Cortex of kidney (tissue), 1 donor: ENCODE measurements at places on chromosomes 4 and X.

DNA sequence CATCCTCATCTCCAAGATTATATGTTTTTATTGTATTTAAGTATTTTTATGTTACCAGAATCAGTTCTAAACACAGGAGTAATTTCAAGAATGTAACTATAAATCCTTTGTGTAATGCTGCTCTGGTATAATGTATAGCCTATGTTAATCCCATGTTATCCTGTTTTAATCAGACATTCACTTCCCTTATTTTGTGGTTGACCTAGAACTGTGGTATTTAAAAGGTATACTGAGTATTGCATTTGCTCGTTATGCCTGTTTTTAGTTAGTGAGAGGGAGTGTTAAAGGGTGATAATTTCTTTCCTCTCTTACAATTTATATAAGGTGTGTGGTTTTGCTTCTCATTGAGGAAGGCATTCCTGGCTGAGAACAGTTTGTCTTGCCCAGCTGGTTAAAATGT is 26.2 kb downstream of the MTM1 start:
- no peak for DNase-seq

DNA sequence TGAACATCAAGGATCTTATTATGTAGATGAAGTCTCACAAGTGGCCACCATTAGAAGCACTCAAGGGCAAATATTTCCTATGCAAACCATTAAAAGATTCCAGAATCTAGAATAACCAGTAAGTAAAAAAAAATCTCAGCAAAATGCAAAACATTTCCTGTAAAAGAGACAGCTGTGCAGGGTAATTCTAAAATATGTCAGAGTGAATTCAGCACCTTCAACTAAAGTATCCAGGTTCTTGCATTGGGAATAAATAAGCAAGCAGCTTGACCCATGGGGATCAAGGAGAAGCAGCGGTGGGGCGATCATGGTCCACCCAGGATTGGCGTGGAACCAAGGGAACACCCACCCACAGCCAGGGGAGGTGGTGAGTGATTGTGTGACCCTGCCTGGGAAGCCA is 2188.9 kb downstream of the PCDH7 start:
- DNase-seq: no peak

DNA sequence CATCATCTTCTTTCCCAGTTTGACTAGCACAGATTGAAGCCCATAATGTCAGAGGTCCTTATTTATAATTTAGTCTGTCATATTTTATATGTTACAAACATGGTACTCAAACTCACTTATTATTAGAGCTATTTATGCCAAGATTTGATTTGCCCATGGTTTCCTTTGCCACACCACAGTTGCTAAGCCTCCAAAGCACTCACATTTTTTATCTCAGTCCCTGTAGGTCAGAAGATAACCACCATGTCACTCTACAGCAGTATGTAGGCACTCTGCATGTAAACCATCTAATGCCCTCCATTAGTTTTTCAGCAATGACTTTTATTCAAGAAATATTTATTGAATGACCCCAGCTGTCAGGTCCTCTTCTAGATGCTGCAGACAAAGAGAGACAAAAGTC is 6.7 kb downstream of the STATH start:
- DNase-seq: no peak

DNA sequence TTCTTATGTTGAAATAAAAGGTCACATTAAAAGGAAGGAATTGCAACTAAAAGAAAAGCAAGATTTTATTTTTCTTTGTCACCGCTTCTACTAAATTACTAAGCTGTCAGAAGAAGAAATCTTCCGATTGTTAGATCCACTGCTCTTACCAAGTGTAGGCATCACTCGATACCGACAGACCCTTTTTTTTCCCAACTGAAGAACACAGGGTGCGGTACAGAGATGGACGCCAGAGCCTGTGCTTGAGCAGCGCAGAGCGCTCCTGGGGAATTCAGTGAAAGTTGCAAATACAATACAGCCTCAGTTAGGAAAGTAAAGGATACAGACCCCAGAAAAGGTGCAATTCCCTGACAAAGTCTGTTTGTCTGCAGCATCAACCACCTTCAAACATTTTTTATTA is 94.9 kb upstream of the WDR17 start:
- no peak for DNase-seq

- no peak for DNase-seq
These were observed 35.9 kb downstream of the HHIP start for GRCh38 chr4:144681806-144682205.

DNA sequence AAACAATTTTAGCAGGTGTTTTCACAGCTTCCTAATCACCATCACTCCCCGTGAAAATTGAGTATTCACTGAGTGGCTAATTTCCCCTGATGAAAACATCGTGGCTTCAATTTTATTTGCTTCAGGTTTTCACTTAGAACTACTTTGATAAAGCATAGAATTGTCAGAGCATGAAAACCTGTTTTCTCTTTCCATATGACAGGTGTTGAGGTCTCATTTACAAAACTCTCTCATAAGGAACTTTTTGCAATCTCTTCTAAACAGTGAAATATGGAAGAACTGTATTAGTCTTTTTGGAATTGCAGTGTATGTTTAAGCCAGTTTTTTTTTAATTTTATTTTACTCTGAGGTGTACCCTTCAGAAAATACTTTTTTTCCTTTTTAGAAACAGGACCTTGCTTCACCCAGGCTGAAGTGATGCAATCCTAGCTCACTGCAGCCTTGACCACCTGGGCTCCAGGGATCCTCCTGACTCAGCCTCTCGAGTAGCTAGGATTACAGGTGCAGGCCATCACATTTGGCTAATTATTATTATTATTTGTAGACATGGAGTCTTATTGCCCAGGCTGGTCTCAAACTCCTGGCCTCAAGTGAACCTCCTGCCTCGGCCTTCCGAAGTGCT is 111.2 kb upstream of the RAPGEF2 start:
- no peak for DNase-seq

DNA sequence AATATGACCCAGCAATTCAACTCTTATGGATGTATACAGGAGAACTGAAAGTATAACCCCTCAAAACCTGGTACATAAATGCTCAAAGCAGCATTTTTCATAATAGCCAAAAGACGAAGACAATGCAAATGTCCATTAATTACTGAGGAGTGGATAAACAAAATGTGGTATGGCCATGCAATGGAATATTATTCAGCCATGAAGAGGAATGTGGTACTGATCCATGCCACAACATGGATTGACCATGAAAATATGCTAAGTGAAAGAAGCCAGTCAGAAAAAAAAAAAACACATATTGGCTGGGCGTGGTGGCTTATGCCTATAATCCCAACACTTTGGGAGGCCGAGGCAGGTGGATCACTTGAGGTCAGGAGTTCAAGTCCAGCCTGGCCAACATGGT is 74.5 kb upstream of the PLS3 start:
- no peak for DNase-seq

GRCh38 chrX:24245202-24245601 is 68.7 kb downstream of the SUPT20HL2 start:
- DNase-seq: no peak

- no peak for DNase-seq
These were observed 10.4 kb downstream of the MED28 start for GRCh38 chr4:17624821-17625220.

GRCh38 chr4:5237086-5237660 is 185.9 kb downstream of the STK32B start:
- no peak for DNase-seq

- no peak for DNase-seq
These were observed 52.5 kb downstream of the LINC00632 start for GRCh38 chrX:140762061-140762460.

GRCh38 chrX:112867570-112867969 is 26.9 kb upstream of the AMOT start:
- no peak for DNase-seq

DNA sequence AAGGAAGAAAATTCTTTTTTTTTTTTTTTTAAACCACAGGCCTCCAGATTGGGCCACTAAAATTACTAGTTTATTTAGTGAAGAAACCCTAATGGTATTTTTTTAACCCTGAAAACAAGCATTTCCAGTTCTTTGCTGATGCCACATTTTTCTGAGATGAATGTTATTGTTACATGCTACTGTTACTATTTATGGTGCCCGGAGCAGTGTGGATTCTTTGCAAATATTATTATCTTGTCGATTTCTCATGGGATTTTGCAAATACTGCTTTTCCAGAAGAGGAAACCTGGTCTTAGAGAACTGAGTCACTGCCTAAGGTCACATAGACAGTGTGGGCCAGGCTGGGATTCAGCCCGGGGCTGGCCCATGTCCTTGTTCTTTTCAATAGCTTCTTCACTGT is 8.7 kb upstream of the ALAS2 start:
- DNase-seq: no peak

DNA sequence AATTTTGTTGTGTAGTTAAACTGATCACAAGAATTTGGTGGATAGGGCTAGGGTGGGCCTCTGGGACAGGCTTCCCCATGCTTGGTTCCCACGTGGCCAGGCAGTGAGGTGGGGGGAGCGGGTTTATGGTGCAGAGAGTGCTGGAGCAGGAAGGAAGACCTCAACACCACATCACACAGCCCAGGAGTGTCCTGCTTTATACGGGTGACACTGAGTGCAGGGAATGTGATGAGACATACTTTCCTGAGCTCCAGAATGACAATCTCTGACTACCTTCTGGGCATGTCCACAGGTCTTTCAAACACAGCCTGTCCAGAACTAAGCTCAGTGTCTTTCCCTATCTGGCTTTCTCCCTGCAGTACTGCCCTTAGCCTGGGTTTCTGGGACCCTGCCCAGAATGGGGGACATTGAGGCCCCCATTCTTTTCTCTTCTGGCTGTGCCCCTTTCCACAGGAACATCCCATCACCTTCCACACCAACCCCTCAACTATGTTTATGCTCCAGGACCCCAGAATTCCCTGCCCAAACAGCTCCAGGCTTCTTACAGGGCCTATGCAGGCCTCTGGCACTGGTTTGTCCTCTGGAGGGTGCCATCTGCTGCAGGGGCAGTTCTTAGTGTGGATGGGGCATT is 36.5 kb upstream of the RASL11B start:
- no peak for DNase-seq

DNA sequence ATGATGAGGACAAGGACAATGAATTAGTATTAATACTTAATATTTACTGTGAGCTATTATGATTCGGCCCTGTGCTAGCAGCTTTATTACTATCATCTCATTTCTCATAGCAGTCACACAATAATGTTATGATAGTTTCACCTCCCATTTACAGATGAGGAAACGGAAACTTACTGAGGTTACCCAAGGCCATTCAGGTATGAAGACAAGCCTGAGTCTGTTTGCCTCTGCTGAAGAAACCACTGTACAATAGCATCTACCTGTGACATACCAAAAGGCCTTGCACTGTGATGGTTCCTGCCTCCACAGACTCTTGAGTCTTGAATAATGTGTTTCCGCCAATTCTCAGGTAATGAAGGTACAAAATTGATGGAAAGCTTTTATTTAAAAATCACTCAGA is 248.5 kb downstream of the NPFFR2 start:
- no peak for DNase-seq

DNA sequence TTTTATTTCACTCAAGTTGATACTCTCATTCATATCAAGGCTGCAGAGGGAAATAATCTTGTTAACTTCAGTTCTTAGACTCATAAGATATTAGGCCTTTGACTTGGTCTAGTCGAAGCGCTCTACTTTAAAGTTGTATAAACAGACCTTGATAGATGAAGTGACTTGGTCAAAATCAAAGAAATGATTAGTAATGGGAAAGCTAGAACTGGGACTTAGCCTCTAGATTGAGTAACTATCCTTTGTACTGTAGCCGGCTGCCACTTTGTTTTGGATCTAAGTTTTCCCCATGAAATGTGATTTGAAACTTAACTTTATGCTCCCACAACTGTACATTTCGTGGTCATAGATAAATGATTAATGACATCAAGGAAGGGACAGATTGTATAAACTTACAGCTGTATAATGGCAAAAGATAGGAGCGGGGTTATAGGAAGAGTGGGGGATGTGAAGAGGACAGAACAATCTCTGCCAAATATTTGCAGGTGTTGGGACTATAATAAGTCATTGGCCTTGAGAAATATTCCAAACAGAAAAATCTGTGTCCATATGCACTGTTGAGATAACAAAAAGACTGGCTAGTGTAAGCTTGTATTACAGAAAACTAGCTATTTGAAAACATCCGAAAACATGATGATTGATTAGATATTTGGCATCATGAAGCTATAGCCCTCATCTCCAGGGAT is 17.2 kb downstream of the MID2 start:
- DNase-seq: no peak

GRCh38 chrX:107935664-107936433 is 46.3 kb downstream of the TEX13B start:
- no peak for DNase-seq

DNA sequence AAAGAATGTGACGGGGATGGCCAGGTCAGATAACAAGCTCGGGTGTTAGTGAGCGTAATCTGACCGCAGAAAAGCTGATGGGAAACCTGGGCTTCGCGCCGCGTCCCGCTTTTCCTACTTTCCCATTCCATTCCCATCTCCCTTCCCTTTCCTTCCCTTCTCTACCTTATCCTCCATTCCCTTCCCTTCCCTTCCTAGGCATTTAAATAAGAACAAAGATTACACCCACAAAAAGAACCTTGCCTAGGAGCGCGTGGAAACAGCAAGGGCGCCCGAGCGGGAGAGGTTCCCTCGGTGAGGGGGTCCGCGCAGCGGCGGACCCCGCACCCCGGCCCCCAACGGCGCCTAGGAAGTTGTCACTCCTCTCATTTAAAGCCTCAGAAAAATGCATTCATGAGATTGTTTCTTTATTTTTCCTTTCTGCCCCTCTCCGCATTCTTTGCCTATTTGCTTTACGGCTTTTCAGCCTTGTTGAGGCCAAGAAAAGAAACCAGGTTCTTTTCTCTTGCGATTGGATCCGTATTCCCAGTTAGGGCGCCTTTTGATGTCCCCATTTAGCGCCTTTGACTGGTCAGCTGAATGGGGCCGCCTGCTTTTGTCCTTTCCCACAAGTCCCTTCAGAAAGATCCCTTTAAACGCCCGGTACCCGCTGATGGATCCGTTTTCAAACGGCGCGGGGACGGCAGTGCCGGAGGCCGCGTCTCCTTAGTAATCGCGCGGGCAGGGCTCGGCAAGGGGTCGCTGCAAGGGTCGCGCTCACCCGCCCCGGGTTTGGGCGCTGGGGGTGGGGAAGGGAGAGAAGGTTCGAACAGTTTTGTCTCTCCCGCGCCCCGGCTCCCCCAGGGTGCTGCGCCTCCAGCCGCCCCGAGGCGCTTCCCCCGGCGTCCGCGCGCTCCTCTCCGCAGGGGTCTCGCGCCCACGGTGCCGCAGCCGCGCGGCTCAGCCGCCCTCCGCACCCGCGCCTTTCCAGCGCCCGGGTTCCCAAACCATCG is 54.1 kb upstream of the TMEM33 start:
- DNase-seq: no peak

DNA sequence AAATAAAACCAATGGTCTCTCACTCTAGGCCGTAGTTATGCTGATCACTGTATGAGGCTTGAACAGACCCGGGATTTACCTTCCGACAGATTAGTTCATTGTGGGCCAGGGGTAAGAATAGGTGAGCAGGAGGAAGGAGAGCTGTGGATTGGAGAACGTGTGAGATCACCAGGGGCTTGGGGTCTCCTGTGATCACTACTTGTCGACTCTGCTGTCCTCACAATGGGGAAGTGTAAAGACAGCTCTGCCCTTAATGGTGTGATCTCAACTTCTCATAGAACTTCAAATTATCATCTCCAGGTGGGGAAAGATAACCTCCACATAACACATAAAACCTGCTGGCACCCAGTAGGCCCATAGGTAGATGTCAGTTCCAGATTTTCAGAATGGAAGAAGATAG is 56.2 kb upstream of the RPS6KA3 start:
- DNase-seq: no peak
